Fibroblast of villous mesenchyme (primary cell): ENCODE measurements at places on chromosomes 3 and 15. TPM values are rescaled to one million over a fixed set of nuclear protein-coding genes. Genes with fewer than 3 reads are reported as not detected.

Gene GORASP1
- 44.9 and 50.9 TPM in 2 replicates for total RNA-seq

Gene CCRL2
- 0.64 and 2.2 TPM in 2 replicates for total RNA-seq

Gene LCTL
- total RNA-seq: 0.32 and 0.43 TPM in 2 replicates

Gene CYFIP1
- 89.9 and 108 TPM in 2 replicates for total RNA-seq

Gene CCR8
- not detected in 2 replicates for total RNA-seq

Gene ERICH6
- 0.32 and 0.43 TPM in 2 replicates for total RNA-seq

Gene VEPH1
- total RNA-seq: 8.6 and 10.3 TPM in 2 replicates

Gene SERINC4
- total RNA-seq: under 0.01 TPM in 1 of 2 replicates, not detected in the other

Gene P4HTM
- total RNA-seq: 23.8 and 26.8 TPM in 2 replicates

Gene ISL2
- 0.64 TPM in 1 of 2 replicates, not detected in the other for total RNA-seq

Gene CSTA
- total RNA-seq: 0.32 TPM in 1 of 2 replicates, not detected in the other

Gene RTP3
- 0.43 TPM in 1 of 2 replicates, not detected in the other for total RNA-seq

Gene PSTPIP1
- not detected in 2 replicates for total RNA-seq

Gene TTC21A
- total RNA-seq: 3.5 and 3.9 TPM in 2 replicates

Gene KLHDC8B
- 19.4 and 22.9 TPM in 2 replicates for total RNA-seq

Gene EBLN2
- 4.8 and 8.6 TPM in 2 replicates for total RNA-seq

Gene ACAN
- total RNA-seq: 1.6 TPM in 1 of 2 replicates, not detected in the other

Gene TTC23
- 20.9 and 28.5 TPM in 2 replicates for total RNA-seq

Gene MESP2
- total RNA-seq: 0.32 and 0.43 TPM in 2 replicates

Gene CEMIP
- 131 TPM in 2 replicates for total RNA-seq

Gene GOLGA8G
- not detected in 2 replicates for total RNA-seq

Gene SLC24A5
- not detected in 2 replicates for total RNA-seq

Gene MYO5A
- 45.1 and 53.1 TPM in 2 replicates for total RNA-seq

Gene UBXN7
- 19.0 and 30.2 TPM in 2 replicates for total RNA-seq

Gene TLR9
- not detected in 2 replicates for total RNA-seq

Gene GATA2
- total RNA-seq: 26.7 and 41.0 TPM in 2 replicates

Gene BLM
- total RNA-seq: 4.8 and 6.0 TPM in 2 replicates

Gene FNDC3B
- 165 and 221 TPM in 2 replicates for total RNA-seq

Gene CCR1
- total RNA-seq: under 0.01 and 0.32 TPM in 2 replicates

Gene LRRN1
- under 0.01 TPM in 2 replicates for total RNA-seq

Gene CDCP1
- total RNA-seq: 10.4 and 20.6 TPM in 2 replicates

Gene INKA1
- total RNA-seq: 4.7 and 11.0 TPM in 2 replicates

Gene CHST13
- total RNA-seq: not detected in 2 replicates

Gene NUP210
- total RNA-seq: under 0.01 TPM in 1 of 2 replicates, not detected in the other

Gene IRAK2
- total RNA-seq: 3.2 and 8.2 TPM in 2 replicates

Gene CHRM5
- under 0.01 TPM in 2 replicates for total RNA-seq

Gene TM4SF4
- total RNA-seq: under 0.01 TPM in 1 of 2 replicates, not detected in the other

Gene STRA6
- 52.7 and 64.4 TPM in 2 replicates for total RNA-seq

Gene LRRC3B
- not detected in 2 replicates for total RNA-seq

Gene CTDSPL
- total RNA-seq: 31.6 and 61.7 TPM in 2 replicates

Gene IP6K2
- total RNA-seq: 46.4 and 55.7 TPM in 2 replicates

Gene GADL1
- not detected in 2 replicates for total RNA-seq

Gene SNTN
- total RNA-seq: not detected in 2 replicates

Gene LRTM1
- not detected in 2 replicates for total RNA-seq

Gene GREM1
- 527 and 613 TPM in 2 replicates for total RNA-seq

Gene HTR3E
- not detected in 2 replicates for total RNA-seq
